ENCODE measurements at places on chromosomes 4 and X.

DNA sequence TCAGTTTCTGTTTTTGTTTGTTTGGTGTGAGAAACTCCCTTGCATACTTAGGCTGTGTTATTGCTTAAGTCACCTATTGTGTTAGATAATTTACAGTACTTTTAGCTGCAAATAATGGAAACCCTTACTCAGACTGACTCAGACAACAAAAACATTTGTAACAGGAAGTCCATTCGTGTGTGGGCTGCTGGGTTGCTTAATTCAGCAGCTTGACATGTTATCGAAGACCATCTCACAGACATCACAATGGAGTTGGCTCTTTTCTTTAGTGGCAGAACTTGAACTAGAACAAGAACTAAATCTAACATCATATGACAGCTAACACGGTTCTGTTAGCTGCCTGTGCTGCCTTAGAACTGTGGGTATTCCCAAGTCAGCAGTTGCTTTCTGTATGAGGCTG lies 9.9 kb upstream of the GABRE start:
- DNase-seq: no peak

GRCh38 chr4:186727169-186727976 lies 3.7 kb upstream of the FAT1 start:
- no peak for DNase-seq

DNA sequence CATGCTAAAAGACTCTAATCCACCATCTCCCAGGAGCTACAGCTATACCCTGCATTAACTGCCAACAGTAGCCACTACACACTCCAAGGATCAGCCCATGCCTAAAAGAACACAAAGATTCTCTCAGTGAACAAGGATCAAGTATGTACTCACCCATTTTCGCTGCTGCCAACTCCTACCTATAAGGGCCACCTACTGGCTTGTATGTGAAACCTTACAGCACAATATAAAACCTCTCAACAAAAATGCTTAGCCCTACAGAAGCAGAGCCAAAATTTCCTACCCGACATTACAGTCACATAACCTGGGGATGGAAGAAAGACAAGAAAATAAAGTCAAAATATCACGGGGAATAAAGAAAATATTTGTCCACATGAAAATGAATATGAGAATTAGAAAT lies 562.8 kb upstream of the POU3F4 start:
- no peak for DNase-seq

DNA sequence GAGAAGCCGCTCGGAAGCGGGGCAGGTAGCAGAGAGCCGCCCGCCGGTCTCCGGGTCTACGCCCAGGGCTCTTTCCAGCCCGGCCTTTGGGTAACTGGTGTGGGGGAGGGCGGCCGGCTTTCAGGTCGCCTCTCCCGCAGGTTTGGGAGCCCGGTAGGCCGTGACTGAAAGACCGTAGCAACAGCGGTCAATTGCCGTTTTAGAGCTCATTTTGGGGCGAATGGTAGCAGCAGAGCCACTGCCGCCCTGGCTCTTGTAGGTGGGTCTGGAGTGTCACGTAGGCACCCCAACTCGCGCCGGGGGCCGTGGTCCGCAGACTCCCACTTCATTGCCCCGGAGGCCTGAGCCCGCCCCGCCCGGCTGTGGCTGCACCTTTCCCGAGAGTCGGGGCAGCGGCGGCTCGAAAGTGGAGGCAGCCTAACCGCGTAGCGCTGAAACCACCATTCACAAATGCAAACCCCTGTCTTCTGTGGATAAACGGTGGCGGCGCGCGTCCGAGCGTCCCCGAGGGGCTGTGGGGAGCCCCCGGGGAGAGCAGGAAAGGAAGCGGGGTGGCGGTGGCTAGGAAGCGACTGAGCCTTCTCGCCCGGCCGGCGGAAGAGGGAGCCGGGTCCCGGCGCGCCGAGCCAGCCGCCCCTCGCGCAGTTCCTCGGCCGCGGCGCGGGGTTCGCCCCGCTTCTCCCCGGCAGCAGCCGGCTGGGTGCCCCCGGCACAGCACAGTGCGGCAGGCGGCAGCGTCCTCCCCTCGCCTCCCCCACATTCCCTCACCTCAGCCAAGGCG lies 2185.1 kb upstream of the TENM3 start:
- no peak for DNase-seq

- peak; percentile 19 for DNase-seq
These were observed 53.4 kb downstream of the ZNF518B start for GRCh38 chr4:10403633-10404445.
